Fibroblast of lung (primary cell): ENCODE measurements at places on chromosomes 11 and 22.
A peak's percentile ranks its signal among the peaks of the same experiment; 100 is the strongest.

- peak; percentile 3 for DNase-seq
These were observed 18.1 kb downstream of the RNF141 start for GRCh38 chr11:10522921-10523320.

GRCh38 chr11:102458548-102458947 lies 6.0 kb upstream of the TMEM123 start:
- no peak for DNase-seq

- no peak for DNase-seq
These were observed 10.2 kb downstream of the ATL3 start for GRCh38 chr11:63660972-63661371.

DNA sequence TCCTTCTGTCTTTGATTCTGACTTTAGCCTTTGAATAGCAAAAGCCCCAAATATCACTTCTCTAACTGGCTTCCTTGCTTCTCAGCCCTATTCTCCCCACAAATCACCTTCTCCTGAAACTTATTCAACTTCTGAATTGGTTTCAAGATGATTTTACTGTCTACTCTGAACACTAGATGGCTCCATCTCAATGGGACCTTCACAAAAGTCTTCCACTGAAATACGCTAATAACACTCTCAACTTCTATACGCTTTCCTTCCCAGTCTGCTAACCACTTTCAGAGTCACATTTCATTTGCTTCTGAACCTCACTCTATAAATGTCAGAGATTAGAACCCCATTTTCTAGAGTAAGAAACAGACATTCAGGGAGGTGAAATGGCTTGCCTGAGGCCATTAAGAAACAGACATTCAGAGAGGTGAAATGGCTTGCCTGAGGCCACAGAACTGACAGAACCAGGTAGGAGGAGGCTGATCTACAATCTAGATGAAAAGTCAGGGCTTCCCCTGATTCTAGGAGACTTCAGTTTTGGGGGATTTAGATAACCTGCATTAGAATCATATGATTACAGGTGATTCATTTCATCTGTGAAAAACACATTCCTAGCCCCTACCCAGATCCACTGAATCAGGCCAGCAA lies 20.6 kb downstream of the MORC2 start:
- DNase-seq, result peak; percentile 79

GRCh38 chr11:133817449-133817848 lies 27.9 kb downstream of the SPATA19 start:
- DNase-seq, result no peak

GRCh38 chr11:72643547-72643946 lies 30.7 kb downstream of the PDE2A start:
- DNase-seq, result peak; percentile 15

DNA sequence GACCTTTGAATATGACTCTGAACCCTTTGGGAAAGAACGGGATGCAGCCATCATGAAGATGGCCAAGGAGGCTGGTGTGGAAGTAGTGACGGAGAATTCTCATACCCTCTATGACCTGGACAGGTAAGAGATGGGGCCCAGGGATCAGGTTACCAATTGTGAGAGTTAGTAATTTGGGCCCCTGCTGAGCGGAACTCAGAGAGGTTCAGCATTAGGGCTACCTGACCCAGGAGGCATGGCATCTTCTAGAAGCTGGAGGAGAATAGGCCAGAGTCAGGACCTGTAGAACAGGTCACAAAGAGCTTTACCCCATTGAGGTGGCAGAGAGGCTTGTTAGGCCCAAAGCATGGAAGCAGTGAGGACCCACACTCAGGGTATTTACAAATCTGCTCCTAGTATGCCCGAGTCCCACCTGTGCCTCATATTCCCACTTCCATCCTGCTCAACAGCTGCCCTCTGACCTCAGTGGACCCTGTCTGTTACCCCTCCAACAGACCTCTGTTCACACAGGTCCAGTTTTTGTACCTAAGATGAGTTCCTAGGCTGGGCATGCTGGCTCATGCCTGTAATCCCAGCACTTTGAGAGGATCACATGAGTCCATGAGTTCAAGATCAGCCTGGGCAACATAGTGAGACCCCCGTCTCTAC lies 11.6 kb downstream of the CRY2 start:
- no peak for DNase-seq

DNA sequence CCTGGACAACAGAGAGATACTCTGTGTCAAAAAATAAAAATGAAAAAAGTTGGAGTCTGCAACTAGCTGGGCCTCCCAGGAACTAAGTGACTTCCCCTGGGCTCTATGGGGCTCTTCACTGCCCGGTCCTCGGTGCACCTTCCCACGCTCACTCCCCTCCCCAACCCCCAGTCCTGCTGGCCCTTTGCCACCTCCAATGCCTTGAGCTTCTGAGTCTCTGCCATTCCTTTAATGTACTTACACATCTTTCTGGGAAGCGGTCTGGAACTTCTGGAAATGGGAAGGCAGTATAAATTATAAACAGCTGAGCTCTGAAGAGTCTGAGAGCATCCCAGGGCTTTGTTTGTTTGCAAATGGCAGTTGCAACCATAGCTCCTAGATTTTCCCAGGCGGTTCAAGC lies 5.9 kb upstream of the BATF2 start:
- DNase-seq, result no peak

DNA sequence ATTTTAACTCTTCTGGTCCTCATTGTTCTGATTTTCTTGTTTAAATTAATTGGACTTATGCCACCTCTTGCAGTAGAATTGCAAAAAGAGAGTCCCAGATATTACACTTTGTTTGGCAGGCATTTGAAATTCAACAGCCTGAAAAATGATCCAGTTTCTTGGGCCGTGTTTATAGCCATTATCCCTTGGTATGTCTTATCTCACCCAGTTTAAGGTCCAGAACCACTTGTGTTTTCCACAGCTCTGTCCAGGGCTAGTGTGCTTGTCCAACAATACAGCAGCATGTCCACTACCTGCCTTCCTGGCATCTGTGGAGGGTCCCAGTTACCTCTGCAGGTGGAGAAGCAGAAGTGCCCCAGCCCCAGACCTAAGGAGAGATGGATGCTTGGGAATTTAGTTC lies 397.4 kb downstream of the SOX6 start:
- no peak for DNase-seq

DNA sequence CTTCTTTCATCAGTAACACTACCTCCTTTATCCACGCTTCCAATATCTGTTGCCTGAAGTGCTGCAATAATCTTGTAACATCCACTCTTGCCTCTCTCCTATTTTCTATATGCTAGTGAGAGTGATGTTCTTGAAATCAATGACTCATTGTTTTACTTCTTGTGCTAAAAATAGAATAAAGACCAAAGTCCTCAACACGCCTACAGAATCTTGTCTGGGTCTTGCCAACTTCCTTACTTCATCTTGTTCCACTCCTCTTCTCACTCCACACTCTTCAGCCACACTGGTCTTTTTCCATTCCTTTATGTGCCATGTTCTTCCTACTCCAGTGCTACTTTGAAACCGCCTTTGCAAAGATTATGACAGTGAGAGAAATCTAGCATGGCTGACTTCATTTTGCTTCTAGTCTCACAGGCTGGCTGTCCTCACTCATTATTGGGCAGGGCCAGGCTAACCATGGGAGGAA lies 136.4 kb downstream of the CCDC81 start:
- DNase-seq, result peak; percentile 79

DNA sequence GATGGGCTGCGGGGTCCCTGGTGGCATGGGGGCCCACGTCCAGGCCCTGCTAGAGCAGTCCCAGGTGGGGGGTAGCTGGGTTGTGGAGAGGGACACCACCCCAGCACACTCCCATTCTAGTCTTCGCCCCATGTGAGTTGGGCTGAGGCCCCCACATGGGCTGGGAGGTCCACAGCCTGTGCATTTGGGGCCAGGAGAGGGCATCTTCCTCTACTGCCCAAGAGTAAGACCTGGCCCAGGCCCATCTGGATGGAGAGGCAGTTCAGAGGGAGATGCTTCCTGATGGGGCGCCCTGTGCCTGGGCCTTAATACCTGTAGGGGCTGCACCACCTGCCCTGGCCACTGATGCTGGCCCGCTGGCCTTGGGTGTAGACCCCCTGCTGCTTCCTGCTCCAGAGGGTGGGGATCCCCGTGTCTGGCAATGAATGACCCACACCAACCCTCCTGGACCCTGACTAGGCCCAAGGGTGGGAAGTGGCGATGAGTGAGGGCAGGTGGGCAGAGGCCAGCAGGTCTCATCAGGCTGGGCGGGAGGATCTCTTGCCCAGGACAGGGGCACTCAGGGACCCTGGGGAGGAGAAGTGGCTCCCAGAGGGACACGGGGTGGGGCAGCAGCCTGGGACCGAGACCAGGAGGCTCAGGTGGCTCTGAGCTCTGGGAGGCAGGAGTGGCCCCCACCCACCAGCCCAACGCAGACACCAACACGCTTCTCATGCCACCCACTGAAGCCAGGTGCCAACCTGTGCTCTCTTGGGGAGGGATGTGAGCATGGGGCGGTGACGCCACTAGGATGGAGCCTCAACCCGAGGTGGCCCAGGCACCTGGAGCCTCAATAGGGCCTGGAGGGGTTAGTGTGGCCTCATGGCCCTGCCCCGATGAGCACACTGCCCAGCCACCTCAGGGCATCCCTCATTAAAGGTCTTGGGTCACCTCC lies 17.4 kb upstream of the GNB1L start:
- no peak for DNase-seq

- peak; percentile 98 for DNase-seq
These were observed 34.6 kb upstream of the SHANK2 start for GRCh38 chr11:71286701-71287643.

DNA sequence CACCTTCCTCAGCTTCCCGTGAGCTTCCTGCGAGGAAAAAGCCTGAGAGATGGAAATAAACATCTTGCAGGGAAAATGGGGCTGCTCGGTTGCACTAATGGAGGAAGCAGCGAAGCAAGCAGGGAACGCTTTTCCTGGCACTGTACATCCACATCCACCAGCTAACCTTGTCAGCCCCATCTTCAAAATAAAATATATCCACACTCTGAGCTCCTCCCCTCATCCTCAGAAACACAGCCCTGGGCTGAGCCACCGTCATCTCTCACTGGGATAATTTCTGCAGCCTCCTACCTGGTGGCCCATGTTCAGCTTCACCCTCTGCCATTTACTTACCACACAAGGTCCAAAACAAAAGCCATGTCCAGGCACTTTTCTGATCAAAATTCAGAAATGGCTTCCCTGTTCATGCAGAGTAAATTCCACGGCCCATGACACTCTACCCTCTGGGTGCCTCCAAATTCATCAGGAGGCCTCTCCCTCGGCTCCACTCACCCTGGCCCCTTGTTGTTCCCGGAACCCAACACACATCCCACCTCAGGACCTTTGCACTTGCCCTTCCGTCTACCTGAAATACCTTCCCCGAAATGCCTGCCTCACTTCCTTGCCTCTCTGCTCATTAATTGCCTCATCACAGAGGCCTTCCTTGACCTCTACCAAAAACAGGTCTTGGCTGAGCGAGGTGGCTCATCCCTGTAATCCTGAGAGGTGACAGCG lies 13.0 kb downstream of the C11orf86 start:
- no peak for DNase-seq

DNA sequence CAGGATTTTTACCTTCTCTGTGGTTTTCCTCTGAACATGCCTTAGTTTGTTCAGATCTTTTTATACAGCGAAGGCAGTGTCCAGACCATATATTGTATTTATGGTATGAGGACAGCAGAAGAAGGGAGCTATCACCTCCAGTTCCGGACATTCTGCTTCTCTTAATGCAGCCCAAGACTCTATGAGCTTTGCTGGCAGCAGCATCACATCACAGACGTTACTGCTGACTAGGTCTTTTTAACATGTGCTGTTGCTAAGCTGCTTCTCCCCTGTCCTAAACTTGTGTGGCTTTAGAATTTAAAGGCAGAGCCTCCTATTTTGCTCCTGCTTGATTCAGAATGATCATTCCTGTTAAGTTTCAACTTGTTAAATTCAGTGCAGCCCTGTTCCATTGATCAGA lies 13.4 kb downstream of the MICAL2 start:
- no peak for DNase-seq

GRCh38 chr22:50151571-50152537 lies 18.7 kb upstream of the PANX2 start:
- no peak for DNase-seq

DNA sequence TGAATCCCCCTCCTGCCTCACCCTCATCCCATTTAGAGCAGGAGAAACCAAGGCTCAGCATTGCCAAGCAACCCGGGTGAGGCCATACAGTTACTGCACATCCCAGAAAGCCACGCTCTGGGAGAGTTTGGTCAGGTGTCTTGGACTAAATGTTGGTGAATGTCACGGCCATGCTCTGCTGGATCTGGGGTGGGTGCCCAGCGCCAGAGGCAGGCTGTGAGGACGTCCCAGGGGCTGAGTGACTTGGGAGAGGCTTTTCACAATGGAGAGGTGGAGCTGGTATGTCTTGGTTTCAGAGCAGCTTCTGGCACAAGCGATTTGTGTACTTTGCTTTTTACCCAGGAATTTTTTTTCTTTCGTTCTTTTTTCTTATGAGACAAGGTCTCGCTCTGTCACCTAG lies 6.6 kb downstream of the SERHL2 start:
- no peak for DNase-seq

DNA sequence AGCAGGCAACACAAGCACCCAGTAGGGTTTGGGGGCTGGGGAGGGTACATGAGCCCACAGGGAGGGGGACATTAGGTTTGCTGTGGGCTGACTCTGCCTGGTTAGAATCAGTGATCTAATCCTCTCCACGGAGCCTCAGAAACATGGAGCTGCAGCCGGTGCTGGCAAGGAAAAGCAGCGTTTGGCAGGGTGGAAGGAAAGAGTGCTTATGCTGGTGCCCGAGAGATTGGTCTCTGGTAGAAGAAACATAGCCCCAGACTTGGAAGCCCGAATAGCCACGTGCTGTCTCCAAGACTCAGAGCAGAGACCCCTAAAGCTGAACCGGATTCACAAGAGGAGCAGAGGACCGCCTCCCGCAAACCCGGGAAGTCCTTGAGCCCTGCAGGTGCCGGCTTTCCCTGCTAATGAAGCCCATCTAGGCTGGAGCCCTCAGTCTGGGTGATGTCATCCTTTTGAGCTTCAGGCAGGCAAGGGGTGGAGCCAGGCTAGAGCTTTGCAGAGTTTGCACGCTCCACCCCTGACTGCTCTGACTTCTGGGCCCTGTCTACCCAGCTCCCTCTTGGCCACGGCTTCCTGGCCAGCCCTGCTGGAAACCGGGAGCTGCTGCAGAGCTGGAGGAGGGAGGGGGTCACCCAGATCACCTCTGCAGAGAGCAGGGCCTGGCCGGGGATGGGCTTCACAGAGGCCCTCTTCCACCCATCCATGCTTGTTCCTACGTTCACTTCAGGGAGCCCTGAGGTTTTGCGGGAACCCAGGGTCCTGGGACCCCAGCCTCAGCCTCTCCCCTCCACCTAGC lies 35.0 kb upstream of the JAM3 start:
- peak; percentile 89 for DNase-seq

DNA sequence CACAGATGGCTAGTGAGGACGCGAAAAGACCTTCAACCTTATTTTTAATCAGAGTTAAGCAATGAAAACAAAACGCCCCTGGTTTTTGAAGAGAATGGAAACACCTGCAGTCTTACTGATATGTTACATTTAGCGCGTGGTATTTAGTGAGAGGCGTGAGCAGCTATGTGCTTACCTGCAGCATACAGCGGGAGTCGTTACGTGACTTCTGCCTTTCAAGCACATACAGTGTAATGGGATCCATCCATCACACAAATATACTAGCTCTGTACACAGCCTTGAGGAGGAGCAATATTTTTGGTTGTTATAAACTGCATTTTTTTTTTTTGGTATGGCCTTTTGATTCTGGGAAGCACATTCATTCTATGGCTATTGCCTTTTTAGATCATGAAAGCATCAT lies 5.5 kb downstream of the KRTAP5-2 start:
- DNase-seq, result no peak
